ENCODE measurements at places on chromosomes 5 and 9.

GRCh38 chr9:98727428-98727827 lies 18.7 kb upstream of the GABBR2 start:
- DNase-seq: no peak

GRCh38 chr9:88536951-88537760 lies 2.2 kb downstream of the NXNL2 start:
- DNase-seq: no peak

DNA sequence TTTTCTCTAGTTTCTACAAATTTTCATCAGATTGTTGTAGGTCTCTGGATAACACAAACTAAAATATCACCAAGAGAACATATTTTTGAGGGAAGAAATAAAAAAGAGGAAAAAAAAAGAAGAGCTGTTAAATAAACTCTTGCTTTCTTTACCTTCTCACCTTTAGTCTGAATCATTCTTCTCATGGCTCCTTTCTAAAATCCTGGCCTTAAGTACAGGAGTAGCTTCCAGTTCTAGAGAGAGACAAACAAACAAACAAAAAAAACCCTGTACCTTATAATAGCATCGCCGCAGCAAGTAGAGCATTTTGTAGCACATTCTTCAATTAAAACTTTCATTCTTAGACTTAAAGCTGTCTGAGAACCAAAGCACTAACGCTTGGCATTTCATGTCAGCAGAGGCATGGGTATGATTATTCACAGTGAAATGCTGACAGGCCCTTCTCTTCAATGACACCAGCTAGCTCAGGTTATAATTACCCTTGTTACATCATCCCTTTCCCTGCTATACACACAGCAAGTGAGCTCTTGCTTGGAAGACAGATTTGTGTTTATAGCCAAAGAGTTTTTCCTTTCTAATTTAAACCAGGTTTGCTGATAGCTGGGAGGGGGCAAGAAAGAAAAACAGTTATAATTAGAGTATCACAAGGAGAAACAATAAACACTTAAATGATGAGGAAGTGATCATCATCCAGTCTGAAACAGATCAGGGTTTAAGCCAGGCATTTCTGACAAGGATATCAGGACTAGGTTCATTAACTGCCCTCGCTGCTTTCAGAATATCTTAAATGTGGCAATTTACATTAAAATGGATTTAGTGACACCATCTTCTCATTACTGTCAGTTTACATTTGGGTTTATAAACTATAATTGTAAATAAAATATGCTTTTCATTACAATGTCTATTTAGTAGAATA lies 510.9 kb upstream of the ZNF608 start:
- DNase-seq: no peak

GRCh38 chr5:157556615-157557418 lies 18.8 kb downstream of the ADAM19 start:
- no peak for DNase-seq

GRCh38 chr5:9903801-9904200 lies 273.6 kb upstream of the TAS2R1 start:
- DNase-seq: no peak

DNA sequence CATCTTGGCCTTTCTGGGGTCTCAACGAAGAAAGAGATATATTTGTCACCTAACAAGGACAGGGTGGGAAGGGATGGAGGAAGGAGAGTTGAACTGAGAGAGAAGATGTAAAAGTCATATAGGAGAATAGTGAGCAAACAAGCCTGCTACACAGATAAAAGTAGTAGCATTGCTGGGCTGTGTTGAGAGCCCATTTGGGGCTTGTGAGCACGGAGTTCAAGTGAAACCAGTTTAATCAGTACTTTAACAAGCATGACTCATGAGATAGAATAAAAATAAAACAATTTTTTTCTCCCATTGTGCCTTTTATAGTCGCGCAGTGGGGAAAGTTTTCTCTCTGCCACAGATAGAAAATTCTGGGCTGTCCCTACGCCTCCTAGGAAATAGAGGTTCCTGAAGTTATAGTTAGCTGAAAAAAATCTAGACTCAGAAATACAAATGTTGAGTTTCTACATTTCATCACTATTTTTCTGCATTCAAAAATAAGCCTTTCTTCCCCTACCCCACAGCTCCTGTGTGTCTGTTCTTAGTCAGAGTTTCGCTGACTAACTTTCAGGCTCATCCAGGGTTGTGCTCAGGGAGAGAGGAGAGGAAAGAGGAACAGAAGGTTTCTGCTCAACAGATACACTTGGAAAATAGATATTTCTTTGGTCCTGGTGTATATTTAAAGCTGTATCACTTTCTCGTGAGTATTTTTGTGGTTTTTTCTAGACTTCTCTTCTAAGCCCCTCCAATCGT lies 395.8 kb upstream of the ADAMTSL1 start:
- DNase-seq: no peak

- DNase-seq: no peak
These were observed 47.0 kb downstream of the RXRA start for GRCh38 chr9:134373269-134373668.

DNA sequence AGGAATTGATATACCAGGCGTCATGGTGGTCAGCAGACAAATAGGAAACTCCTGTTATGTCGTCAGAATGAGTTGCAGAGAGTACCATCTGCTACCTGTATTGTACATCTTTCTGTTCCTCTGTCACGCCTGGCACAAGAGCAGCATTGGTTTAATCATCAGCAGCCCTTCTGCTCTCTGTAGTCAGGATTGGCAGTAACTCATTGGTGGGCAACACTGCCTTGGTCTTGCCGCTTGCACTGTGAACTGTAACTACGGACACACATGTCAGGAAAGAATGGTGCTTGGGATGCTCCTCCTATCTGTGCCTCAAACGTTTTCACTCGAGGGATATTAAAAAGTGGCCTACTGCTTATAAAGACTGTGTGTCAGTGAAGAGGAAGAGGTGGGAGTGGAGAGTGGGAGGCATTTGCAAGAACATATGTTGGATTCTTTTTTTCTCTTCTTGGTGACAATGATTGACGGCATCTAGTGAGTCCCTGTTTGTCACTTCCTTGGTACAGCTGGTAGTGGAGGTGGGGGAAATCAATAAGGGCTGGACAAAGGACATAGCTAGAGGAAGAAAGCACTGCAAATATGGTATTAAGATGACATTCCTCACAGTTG lies 76.6 kb downstream of the F2RL2 start:
- DNase-seq: no peak
